A549 treated with DMSO at 1 μM for 4 hours (cell line): ENCODE measurements at places on chromosomes 6 and 20. TPM values are rescaled to one million over a fixed set of nuclear protein-coding genes. Genes with fewer than 3 reads are reported as not detected.

FOXS1 gene
- total RNA-seq = 0.55 to 1.6 TPM (median 1.1 TPM) in 5 replicates

PRICKLE4 gene
- 0.23 to 0.85 TPM (median 0.60 TPM) in 4 of 5 replicates, not detected in the other for total RNA-seq

PET117 gene
- total RNA-seq = 21.6 to 29.7 TPM (median 26.5 TPM) in 5 replicates

WFDC10B gene
- total RNA-seq = not detected in 5 replicates

PRKN gene
- 0.05 to 0.29 TPM in 2 of 5 replicates, not detected in the others for total RNA-seq

R3HDML gene
- 0.13 to 0.55 TPM (median 0.23 TPM) in 5 replicates for total RNA-seq

ZSCAN16 gene
- 4.0 to 4.8 TPM (median 4.2 TPM) in 5 replicates for total RNA-seq

ME1 gene
- 41.2 to 49.7 TPM (median 44.9 TPM) in 5 replicates for total RNA-seq

DPPA5 gene
- total RNA-seq = not detected in 5 replicates

CST1 gene
- 0.35 to 1.9 TPM (median 0.94 TPM) in 5 replicates for total RNA-seq

ZSCAN31 gene
- 1.6 to 2.8 TPM (median 2.2 TPM) in 5 replicates for total RNA-seq

SOX18 gene
- 1.1 to 2.3 TPM (median 1.7 TPM) in 5 replicates for total RNA-seq

C6orf163 gene
- total RNA-seq = 0.15 to 0.19 TPM (median 0.17 TPM) in 3 of 5 replicates, not detected in the others

BMP7 gene
- total RNA-seq = 0.48 to 0.91 TPM (median 0.76 TPM) in 5 replicates

ULBP3 gene
- 3.7 to 5.0 TPM (median 4.0 TPM) in 5 replicates for total RNA-seq

MAP7 gene
- total RNA-seq = 29.3 to 44.5 TPM (median 38.0 TPM) in 5 replicates

HLA-B gene
- 22.4 to 31.2 TPM (median 26.4 TPM) in 5 replicates for total RNA-seq

CGA gene
- total RNA-seq = 0.19 to 0.20 TPM (median 0.19 TPM) in 3 of 5 replicates, not detected in the others

STAU1 gene
- total RNA-seq = 59.3 to 68.1 TPM (median 66.9 TPM) in 5 replicates

C6orf89 gene
- 15.5 to 20.5 TPM (median 18.5 TPM) in 5 replicates for total RNA-seq

PTCRA gene
- total RNA-seq = not detected in 5 replicates

DDX39B gene
- total RNA-seq = 352 to 407 TPM (median 386 TPM) in 5 replicates

BCKDHB gene
- 4.6 to 6.7 TPM (median 5.6 TPM) in 5 replicates for total RNA-seq

GSTA3 gene
- total RNA-seq = not detected in 5 replicates

NMBR gene
- total RNA-seq = not detected in 5 replicates

LCA5 gene
- 0.59 to 1.3 TPM (median 1.0 TPM) in 5 replicates for total RNA-seq

TBXT gene
- total RNA-seq = not detected in 5 replicates

RFX6 gene
- not detected in 5 replicates for total RNA-seq

IRF4 gene
- total RNA-seq = 0.09 to 0.32 TPM (median 0.12 TPM) in 5 replicates

RAET1L gene
- 0.18 to 0.58 TPM (median 0.36 TPM) in 5 replicates for total RNA-seq

EEF1A2 gene
- total RNA-seq = 128 to 177 TPM (median 145 TPM) in 5 replicates

CDSN gene
- total RNA-seq = not detected in 5 replicates

HLA-DRB1 gene
- total RNA-seq = not detected in 5 replicates

CTCFL gene
- total RNA-seq = not detected in 5 replicates

MMP24 gene
- 18.1 to 20.7 TPM (median 19.9 TPM) in 5 replicates for total RNA-seq

EYS gene
- 0.05 to 0.08 TPM (median 0.05 TPM) in 3 of 5 replicates, not detected in the others for total RNA-seq

TMEM244 gene
- not detected in 5 replicates for total RNA-seq

RGL2 gene
- 13.2 to 15.1 TPM (median 13.8 TPM) in 5 replicates for total RNA-seq

CCN5 gene
- total RNA-seq = 24.1 to 33.0 TPM (median 26.6 TPM) in 5 replicates

EPPIN gene
- not detected in 5 replicates for total RNA-seq

SLC2A10 gene
- not detected in 5 replicates for total RNA-seq

OVOL2 gene
- 0.10 to 0.20 TPM (median 0.13 TPM) in 3 of 5 replicates, not detected in the others for total RNA-seq

CCN2 gene
- total RNA-seq = 22.6 to 39.7 TPM (median 26.4 TPM) in 5 replicates

TSPO2 gene
- not detected in 5 replicates for total RNA-seq

C20orf202 gene
- total RNA-seq = 0.05 TPM in 1 of 5 replicates, not detected in the others

CST3 gene
- 234 to 361 TPM (median 335 TPM) in 5 replicates for total RNA-seq

CRIP3 gene
- 0.45 to 0.83 TPM (median 0.58 TPM) in 5 replicates for total RNA-seq

TUBB2B gene
- 11.3 to 14.6 TPM (median 13.3 TPM) in 5 replicates for total RNA-seq

PSMF1 gene
- 196 to 223 TPM (median 216 TPM) in 5 replicates for total RNA-seq

MDFI gene
- 0.61 to 1.0 TPM (median 0.82 TPM) in 5 replicates for total RNA-seq

MCCD1 gene
- not detected in 5 replicates for total RNA-seq

BAG2 gene
- 7.2 to 11.2 TPM (median 10.0 TPM) in 5 replicates for total RNA-seq

RAMACL gene
- 0.07 TPM in 3 of 5 replicates, not detected in the others for total RNA-seq
